ENCODE measurements at places on chromosomes 6 and 20.

DNA sequence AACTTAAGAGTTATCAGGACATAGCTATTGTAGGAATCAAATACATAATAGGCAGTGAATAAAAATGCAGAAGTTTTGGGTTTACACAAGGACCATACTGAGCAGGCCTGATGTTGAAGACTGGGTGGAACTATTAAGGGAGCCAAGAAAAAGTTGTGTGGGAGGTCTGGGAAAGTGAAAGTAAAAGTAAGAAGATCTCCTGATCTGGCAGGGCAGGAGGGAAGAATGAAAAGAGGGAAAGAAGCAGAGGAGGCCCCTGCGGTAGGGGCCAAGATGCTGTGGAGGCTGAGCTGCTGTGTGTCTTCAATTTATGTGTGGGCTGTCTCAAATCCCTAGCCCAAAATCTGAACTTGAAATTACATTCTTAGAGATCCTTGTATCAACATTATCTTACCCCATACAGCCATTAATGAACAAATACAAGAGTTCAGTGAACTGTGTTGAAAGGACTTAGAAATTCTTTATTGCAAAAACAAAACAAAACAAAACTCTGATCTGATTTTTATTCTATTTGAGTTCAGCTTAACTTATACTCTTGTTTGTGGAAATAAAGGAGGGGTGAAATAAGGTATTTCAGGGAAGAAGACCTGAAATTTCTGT is 1183.8 kb downstream of the HACE1 start:
- ATAC-seq = no peak

- no peak for ATAC-seq
Observed at GRCh38 chr20:47757145-47758035, 27.9 kb downstream of the SULF2 start.

- ATAC-seq = peak; percentile 37
Observed at GRCh38 chr6:118663993-118664985, 12.9 kb upstream of the CEP85L start.

GRCh38 chr6:14856177-14856576 is 389.7 kb upstream of the JARID2 start:
- no peak for ATAC-seq

DNA sequence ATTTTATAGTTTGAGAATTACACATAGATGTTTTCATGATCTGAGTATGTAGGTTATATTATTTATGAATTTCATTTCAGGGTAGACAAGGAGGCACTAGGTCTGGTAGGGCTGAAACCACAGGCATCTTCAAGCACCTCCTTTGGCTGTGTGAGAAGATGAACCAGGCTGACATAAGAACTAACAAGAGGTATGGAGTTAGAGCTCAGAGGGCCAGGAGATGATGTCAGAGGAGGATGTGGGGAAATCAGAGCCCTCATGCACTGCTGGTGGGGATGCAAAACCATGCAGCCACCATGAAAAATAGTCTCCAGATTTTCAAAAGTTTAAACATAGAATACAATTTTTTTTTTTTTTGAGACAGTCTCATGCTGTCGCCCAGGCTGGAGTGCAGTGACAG is 13.6 kb upstream of the RIPOR3 start:
- no peak for ATAC-seq

- no peak for ATAC-seq
Observed at GRCh38 chr20:32560482-32560988, 24.6 kb downstream of the NOL4L start.

GRCh38 chr6:55528624-55529023 is 50.4 kb downstream of the HMGCLL1 start:
- no peak for ATAC-seq

GRCh38 chr6:148967541-148967956 is 220.7 kb downstream of the UST start:
- no peak for ATAC-seq

DNA sequence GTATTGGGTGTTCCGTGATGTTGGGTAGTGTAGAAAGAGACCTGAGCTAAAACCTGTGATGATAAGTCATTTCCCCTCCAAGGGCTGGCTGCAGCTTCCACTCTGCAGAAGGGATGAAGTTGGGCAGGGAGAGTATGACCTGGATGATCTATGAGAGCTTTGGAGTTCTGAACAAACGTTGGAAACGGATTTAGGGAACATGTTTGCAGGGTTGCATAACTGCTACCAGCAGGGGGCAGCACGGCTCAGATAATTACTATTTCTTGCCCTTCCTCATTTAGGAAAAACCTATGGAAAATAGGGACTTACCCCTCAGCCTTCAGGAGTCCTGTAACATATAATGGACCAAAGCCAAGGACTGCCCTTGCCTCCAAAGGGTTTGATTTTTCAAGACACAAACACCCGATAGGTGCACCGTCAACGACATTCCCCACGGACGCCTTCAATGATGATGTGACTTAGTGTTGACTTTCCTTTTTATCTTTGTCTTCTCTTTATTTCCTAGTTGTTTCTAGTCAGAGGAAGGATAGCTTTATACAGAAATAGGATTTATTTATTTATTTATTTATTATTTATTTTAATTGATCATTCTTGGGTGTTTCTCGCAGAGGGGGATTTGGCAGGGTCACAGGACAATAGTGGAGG is 164.9 kb upstream of the SASH1 start:
- no peak for ATAC-seq

- ATAC-seq = no peak
Observed at GRCh38 chr20:47204008-47204849, 152.3 kb downstream of the ZMYND8 start.

DNA sequence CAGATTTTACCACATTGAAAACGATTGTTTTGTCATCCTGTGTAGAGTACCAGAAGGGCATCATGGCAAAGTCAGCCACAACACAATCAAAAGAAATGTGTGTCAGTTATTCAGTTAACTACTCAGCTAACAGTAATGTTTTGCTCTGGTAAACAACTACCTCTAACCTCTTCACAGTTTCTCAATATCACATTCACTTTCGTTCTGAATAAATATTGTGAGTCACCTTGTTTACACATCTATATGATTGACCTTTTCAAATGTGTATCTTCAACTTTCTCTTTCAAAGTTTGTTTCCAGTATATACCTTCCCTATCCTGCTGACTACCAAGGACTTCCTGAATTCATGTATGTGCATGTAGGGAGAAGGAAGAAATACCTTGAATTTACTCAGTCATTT is 216.6 kb upstream of the UFL1 start:
- ATAC-seq = peak; percentile 45

DNA sequence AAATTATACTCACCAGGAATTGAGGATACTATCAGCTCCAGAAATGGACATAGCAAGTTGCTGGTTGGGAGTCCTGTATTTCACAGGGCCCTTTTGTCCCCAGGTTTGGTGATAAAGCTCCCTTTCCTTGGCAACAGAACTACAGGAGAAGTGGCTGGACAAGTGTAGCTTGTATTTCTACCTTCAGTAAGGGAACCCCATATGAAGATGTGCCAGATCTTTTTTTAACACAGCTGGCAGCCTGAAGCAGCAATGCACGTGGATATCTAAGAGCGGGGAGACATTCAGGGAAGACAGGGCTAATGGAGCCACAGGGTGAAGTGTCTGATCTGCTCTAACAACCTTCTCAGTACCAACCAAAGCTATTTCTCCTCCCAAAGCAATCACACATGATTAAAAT is 373.9 kb upstream of the ID4 start:
- no peak for ATAC-seq

- ATAC-seq = no peak
Observed at GRCh38 chr20:40508821-40509220, 180.2 kb downstream of the MAFB start.

GRCh38 chr6:122405417-122405816 is 6.0 kb downstream of the HSF2 start:
- no peak for ATAC-seq

DNA sequence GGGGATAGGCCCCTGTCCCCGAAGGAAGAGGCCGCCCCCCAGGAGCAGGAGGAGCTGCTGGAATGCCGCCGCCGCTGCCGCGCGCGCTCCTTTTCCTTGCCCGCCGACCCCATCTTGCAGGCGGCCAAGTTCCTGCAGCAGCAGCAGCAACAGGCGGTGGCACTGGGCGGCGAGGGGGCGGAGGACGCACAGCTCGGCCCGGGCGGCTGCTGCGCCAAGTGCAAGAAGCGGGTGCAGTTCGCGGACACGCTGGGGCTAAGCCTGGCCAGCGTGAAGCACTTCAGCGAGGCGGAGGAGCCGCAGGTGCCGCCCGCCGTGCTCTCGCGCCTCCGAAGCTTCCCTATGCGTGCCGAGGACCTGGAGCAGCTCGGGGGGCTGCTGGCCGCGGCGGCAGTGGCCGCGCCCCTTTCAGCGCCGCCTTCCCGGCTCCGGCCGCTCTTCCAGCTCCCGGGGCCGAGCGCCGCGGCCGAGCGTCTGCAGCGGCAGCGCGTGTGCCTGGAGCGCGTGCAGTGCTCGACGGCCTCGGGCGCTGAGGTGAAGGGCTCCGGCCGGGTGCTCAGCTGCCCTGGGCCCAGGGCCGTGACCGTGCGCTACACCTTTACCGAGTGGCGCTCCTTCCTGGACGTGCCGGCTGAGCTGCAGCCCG is 630 bp downstream of the PPP1R3G start:
- ATAC-seq = no peak

DNA sequence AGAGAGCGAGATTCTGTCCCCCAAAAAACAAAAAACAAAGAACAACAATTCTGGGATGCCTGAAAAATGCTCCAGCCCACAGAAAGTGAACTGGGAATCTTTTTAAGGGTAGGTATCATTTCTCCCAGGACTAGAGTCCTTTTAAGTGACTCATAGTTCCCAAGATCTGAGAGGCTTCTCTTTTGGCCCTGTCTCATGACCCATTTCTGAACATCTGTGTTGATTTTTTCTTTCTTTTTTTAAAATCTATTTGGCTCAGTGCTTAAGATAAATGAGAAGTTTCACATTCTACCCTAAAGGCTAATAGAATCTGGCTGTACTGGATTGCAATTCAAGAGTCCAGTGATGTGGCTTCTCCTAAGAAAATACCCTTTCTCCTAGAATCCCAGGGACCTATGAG is 217.6 kb upstream of the FOXQ1 start:
- ATAC-seq = no peak

GRCh38 chr20:50115041-50115512 is 2.1 kb upstream of the UBE2V1 start:
- no peak for ATAC-seq

GRCh38 chr6:34602318-34603111 is 46.4 kb upstream of the SPDEF start:
- no peak for ATAC-seq

GRCh38 chr20:10347086-10347880 is 86.7 kb downstream of the MKKS start:
- ATAC-seq = no peak

DNA sequence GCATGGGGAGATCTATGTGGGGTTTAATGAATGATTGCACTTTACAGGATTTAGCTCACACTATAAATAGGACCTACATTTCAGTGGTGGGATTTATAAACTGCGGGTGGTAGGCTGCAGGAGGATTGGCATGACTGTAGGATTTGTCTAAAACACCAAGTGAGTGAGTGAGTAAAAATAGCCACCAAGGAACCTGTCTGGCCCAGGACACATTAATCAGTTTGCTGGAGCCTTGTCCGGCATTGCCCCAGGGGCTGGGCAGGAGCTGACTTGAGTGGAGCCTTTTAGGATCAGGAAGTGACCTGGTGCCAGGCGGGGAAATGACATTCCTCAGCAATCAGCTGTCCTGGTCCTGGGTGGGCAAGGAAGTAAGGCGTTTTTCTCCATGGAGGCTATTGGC is 278.7 kb upstream of the PRND start:
- no peak for ATAC-seq

GRCh38 chr6:131651782-131652181 is 14.7 kb downstream of the ENPP3 start:
- no peak for ATAC-seq

- ATAC-seq = no peak
Observed at GRCh38 chr6:44676826-44677433, 289.4 kb downstream of the CDC5L start.

- no peak for ATAC-seq
Observed at GRCh38 chr20:23702021-23702420, 13.2 kb upstream of the CST4 start.

DNA sequence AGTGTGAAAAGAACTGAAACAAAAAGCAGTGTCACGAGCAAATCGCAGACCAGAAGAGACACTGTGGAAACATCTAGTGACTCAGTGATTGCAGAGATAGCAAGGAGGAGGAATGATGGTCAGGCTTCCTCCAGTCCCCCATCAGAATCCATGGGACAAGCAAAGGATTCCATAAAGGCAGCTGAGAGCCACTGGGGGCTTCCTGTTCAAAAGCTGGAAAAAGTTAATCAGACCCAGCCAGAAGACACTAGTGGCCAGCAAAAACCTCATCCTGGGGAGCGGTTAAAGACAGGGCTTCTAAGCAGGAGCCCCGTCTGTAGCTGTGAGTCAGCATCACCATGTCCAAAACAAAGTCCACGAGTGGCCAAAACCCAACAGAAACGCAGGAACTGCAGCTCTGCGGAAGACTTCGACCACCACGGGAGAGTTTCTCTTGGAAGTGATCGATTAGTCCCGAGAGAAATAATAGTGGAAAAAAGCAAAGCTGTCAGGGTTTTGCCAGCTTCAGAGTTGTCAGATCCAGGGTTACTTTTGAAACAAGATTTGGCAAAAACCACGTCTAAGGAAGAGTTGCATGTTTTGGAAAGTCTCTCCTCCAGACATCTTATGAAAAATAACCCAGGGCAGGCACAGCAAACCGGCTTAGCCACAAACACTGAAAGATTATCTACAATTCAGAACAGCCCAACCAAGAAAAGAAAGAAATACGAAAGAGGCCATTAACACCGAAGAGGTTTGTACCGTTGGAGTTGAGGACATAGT is 51.0 kb downstream of the JAG1 start:
- no peak for ATAC-seq

DNA sequence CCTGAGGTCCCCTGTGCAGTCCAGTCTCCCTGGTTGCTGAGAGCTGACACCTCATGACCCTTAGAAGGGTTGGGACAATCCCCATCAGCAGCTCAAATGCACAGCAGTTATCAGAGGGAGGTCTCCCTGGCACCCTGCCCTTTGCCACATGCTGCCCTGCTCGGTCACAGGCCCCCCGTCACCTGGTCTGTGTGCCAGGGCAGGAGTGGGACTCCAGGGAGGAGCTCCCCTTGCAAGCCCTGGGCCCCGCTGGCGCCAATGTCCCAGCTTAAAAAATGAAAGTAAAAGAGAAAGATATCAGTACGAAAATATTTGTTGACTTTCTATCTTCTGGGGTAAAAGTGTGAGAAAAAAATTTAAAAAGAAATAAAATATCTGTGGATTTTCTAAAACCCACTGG is 68.1 kb upstream of the SLC22A16 start:
- no peak for ATAC-seq

- ATAC-seq = no peak
Observed at GRCh38 chr6:86682297-86682696, 255.0 kb upstream of the HTR1E start.

- ATAC-seq = no peak
Observed at GRCh38 chr6:44932651-44933091, 395.5 kb upstream of the RUNX2 start.

GRCh38 chr6:25172819-25173218 is 106.4 kb upstream of the CARMIL1 start:
- no peak for ATAC-seq

DNA sequence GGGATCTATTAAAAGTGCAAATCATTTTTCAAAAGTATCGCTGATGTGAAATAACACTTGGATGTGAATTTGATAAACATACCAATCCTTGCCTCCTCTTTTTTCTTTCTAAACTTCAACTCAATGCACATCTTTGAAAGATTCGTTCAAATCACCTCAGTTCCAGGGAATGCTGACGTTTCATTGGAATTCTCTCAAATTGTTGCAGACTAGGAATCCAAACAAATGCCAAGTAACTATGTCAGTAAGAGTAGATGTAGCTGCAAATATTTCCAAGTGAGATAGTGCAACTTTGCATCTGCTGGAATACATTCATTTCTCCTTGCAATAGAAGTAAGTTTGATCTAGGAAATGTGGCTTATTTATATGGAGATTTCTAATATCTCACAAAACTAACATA is 220.7 kb downstream of the FUT9 start:
- ATAC-seq = no peak
